Lung microvascular endothelial cell (primary cell): ENCODE measurements at places on chromosomes 2 and 18.

- no peak for DNase-seq
Observed at GRCh38 chr2:46719487-46719886, 196.1 kb downstream of the MCFD2 start.

DNA sequence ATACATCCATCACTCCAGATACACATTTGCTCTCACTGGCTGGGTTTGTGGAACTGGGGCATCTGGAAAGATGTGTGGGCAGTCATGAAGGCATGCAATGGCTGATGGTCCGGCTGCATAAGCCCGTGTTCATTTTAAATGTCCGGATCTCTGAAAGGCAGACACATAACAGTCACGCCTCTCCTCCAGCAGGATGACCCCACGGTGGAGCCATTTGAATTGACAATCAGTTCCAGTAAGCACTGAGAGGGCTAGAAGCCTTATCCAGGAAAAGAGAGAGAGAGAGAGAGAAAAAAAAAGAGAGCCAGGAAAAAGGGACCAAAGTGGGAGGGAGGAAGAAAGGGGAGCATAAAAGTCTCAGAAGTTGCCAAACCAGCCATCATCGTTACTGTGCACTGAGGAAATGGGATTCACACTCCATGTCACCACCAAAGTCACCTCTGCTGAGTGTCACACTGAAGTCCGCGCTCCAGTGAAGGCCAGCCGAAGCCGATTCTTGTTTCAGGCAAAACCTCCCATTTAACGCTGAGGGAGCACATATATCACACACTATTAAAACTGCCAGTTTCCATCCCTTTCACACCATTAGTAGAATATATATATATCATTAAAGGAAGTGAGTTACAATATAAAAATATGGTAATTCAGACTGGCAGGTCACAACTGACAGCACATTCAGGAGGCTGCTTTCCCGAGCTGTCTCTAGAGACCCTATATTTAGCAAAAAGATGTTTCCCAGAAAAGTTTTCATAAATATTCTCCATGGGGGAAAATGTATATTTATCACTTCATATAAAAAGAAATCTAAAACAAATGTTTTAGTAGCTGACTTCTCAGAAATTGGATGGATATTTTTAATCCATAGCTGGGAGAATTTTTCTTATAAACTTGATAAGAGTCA is 142.0 kb downstream of the ACTR3 start:
- no peak for DNase-seq

DNA sequence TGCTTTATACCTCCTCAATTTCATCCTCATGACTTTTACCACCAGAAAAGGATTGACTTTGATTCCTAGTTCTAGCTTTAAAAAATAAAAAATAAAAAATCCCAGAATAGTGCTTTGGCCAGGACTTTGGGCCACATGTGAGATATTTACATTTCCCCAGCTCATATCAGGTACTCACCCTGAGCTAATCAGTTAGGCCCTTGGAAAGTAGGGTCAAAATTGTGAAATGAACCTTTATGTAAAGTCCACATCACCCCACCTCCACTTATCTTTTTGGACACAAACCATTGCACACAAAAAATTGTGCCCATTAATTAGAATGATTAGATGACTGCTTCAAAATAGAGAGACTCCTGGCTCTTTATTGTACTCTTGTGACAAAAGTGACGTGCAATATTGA is 17.2 kb downstream of the ME2 start:
- no peak for DNase-seq

DNA sequence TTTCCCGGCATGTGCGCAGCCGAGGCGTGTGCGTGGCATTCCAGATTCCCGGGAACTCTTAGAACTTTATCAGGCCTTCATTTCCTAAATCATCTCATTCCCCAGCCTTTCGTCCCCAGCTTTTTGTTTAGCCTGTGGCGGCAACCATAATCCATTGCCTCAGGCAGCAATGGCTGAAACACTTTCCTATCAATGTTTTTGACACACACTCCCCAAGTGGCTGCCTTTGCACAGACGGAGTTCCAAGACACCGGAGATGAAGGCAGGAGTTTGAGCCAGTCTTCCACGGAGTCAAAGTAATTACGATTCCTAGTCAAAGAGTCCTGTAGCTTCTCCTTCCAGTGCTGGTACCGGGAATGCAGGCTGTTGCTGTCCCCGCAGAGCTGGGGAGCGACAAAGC is 64.8 kb downstream of the KCNG2 start:
- DNase-seq: no peak

DNA sequence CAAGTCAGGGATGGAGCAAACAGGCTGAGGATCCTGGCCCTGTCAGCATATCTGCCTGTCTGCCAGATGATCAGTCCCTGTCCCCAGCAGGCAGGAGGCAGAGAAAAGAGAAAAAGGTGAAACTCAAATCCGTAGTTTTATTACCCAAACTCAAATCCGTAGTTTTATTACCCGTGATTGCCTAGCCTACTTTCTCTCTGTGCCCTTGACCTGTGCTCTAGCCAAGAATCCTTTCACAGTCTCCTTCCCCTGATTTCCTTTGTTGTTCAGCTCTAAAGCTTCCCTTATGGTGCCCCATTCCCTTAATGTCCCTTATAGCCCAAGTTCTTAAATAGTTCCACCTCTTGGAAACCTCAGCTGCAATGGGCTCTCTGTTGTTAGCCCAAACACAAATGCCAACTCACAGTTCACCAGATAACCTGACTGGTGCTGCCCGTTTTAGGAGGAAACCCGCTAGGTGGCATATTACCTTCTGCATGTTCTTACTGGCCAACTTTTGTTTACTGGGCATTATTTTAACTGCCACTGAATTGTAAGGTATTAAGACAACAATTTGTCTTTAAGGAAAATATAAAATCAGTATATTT is 125.7 kb upstream of the FZD5 start:
- DNase-seq: no peak

- DNase-seq: peak; percentile 17
Observed at GRCh38 chr2:196502386-196502785, 137.1 kb upstream of the CCDC150 start.

DNA sequence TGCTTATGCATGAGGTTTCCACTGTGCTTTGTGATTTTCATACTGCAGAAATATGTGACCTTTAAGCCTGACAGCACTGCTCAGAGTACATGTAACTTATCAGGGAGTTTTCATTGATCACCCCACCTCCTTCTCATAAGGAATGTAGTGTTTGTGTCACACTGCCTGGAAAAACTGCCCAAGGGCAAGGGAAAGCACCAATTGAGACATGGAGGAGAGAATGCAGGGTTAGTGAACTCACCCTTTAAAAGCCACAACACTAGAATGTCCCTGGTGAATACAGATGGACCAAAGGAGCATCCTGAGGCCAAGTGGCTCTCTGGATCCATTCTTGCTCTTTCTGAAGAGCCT is 147.2 kb upstream of the SPATS2L start:
- DNase-seq: no peak

DNA sequence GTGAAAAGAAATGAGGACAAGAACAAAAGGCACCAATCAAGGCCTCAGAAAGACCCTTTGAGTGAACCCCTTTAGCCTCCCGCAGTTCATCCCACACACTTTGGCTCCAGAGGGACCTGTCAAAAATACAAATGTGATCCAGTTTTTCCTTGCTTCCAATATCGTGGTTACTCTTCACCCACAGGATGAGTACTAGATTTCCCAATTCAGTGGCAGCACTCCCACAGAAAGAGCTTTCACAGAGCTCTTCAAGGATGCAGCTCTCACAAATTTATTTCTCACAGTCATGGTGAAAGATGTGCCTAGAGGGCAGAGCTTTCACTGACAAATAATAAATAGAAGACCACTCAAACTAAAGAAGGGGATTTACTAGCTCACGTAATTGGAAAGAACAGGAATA is 3.0 kb upstream of the GFPT1 start:
- no peak for DNase-seq

GRCh38 chr18:36205166-36205565 is 17.9 kb downstream of the MOCOS start:
- no peak for DNase-seq

DNA sequence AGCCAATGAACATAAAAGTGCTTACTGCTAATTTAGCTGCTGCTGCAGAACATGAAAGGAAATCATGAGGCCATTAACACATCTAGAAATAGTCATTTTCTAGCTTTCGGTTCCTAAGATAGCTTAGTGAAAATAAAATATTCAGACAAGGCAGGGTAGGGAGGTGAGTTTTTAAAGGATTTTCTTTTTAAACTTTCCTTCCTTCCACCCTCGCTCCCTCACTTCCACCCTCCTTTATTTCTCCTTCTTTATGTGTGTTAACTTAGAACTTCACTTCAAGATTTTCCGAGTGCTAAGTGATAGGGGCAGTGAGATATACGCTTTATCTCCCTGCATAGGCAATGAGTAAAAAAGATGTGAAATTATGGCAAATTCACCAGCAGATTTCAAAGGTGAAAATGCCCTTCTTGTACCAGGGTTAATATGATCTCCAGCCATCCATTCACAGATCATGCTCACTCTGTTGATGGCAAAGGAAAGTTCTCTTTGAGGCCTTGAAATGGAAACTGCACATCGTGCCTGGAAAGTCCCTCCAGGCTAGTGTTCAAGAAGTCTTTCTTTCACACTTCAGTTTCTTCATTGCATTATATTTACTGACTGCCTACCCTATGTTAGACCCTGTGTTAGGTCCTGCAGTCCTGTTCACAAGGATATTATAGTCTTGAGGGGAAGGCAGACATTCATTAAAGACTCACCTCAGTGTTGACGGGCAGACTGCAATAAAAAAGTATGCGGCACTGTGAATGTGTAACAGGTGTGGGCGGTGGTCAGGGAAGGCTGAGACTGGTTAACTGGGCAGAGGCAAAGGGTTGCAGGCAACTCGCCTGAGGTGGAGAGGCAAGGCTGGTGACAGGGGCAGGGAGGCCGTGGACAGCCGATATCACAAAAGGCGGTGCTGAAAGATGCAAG is 200.8 kb downstream of the PLCL1 start:
- DNase-seq: no peak

DNA sequence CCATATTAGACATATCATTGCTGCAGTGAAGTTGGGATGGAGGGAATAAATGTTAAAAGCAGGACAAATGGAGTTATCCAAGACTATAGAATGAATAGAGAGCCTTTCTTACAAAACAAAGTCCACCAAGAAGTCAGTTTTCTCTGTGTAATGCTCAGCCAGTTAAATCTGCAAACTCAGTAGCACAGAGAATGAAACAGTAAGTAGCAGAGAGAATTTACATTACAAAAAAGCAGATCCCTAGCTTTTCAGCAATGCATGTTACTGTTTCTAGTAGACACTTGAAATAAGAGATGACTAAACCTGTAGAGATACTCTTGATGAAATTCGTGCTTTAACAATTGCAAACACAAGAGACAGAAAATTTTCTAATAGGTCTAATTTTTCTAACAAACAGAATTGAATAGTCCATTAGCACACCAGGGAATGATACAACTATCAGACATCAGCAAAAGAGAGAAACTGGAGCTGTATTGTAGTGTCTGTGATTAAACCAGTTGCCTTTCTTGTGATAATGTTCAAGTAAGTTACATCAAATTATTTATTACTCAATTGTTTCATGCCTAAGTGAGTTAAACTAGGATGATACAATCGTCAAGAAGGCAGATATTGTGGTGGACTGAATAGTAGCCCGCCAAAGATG is 322.2 kb upstream of the DDX18 start:
- DNase-seq: no peak

DNA sequence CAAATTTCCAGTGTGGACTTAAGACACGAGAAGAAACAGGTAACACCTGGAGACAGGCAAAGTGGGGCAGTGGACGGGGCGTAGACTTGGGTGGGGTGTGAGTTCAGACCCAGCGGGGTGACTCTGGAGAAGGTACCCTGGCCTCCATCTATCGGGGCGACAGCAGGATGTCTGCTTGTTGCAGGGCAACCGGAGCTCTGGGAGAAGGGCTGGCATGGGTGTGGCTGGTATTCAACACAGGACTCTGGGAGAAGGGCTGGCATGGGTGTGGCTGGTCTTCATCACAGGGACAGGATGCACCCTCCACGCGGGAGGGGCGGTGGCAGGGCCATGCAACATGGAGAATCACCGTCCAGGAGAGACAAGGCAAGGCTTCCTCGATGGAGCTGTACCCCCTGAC is 198.5 kb downstream of the HDAC4 start:
- DNase-seq: no peak

DNA sequence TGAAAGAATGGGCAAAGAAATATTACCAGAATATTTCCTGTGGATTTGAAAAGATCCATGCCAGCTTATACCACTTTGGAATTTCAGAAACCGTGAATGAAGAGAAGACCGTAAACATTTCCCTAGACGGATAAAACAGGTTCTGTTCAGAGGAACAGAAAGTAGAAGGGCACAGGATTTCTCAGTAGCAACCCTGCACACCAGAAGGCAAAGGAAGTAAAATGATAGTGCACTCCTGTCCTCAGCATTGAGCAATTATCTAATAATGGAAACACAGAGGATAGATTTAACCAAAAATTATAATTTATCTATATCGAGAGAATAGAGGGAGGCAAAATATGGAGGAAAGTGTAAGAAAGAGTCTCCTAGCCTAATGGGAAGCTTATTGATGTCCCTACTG is 87.0 kb upstream of the ITGA6 start:
- DNase-seq: no peak

GRCh38 chr2:39718483-39718882 is 52.8 kb downstream of the TMEM178A start:
- no peak for DNase-seq

DNA sequence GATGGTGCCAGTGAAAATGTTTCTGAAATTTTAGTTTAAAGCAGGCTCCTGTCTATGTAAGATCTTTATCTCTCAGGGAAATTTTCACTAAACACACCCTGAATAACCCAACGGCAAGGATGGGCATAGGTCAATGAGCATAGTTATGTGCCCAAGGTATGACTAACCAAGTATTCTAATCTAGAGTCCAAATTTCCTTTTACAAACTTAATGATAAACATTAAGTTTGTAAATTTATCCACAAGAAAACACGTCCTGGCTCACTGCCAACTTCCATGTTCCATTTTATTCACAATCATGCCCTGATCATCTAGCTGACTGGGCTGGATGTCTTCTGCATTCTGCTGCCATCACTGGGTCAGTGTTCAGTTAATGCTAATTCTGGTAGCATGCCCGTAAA is 151.2 kb downstream of the SRBD1 start:
- DNase-seq: no peak

DNA sequence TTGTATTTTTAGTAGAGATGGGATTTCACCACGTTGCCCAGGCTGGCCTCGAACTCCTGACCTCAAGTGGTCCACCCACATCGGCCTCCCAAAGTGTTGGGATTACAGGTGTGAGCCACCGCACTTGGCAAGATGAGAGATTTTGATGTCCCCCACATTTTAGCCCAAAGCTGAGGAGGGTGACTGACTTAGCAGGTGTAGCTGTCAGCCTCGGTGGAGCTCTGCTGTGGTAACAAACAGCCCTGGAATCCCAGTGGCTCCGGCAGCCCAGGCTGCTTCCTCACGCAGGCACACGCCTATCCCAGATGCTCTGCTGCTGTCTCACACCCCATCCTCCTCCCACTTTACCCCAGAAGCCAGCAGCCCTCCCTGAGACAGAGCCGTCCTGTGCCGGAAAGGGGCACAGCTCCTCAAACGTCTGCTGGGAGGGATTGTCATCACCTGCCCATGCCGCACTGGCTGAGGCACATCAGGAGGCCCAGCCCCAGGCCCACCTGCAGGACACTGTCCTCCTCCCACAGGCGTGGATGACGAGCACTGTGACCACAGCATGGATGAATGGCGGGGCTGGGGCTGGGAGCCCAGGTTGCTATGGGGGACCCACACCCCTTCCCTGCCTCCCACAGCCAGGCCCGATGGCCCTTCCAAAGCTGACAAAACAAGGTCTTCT is 10.6 kb upstream of the BOK start:
- no peak for DNase-seq
